Upper lobe of right lung (tissue), 1 donor: ENCODE measurements at places on chromosomes 5 and 9. TPM values are rescaled to one million over a fixed set of nuclear protein-coding genes. Genes with fewer than 3 reads are reported as not detected.

The TMED9 gene
- total RNA-seq = 133 TPM

The LAMC3 gene
- 28.5 TPM for total RNA-seq

The GARIN3 gene
- not detected for total RNA-seq

The LCN1 gene
- not detected for total RNA-seq

The VCAN gene
- total RNA-seq = 90.0 TPM

The OR1J2 gene
- total RNA-seq = not detected

The RAB3C gene
- total RNA-seq = 0.67 TPM

The RAI14 gene
- 79.6 TPM for total RNA-seq

DNA sequence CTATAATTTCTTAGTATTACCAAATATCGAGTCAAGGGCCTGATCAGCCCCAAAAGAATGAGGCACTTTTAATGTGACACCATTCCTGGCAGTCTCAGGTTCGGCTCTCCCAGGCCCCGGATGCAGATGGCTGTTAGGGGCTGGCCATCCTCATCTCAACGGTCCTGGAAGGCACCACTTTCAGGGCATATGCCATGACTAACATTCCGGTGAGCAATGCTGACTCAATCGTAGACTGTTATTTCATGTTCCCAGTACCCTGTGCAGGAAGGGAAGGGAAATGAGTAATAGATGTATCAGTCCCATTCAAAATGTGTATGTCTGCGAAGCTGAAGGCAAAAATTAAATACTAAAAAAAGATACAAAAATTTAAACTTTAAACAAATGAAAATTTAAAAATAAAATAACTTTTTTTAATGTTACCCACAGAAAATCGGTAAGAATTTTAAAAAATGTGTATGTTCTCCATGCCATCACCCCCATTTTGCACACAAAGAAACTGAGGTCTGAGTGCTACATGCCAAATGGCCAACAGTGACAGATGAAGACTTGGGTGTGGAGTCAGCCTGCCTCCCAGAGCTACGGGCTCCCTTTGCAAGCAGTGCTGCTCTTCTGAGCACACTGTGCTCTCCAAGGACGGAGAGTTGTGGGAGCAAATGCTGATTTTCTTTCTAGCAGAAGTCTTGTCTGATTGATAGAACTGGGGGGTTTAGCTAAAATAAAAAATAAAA is 79.0 kb downstream of the GLDC start:
- H3K4me3 ChIP-seq = no peak overlapping the region
- no peak overlapping the region for H3K27ac ChIP-seq
- no peaks in the 10 kb centered on the region for H3K27me3 ChIP-seq
- H3K36me3 ChIP-seq = no peaks in the 10 kb centered on the region

DNA sequence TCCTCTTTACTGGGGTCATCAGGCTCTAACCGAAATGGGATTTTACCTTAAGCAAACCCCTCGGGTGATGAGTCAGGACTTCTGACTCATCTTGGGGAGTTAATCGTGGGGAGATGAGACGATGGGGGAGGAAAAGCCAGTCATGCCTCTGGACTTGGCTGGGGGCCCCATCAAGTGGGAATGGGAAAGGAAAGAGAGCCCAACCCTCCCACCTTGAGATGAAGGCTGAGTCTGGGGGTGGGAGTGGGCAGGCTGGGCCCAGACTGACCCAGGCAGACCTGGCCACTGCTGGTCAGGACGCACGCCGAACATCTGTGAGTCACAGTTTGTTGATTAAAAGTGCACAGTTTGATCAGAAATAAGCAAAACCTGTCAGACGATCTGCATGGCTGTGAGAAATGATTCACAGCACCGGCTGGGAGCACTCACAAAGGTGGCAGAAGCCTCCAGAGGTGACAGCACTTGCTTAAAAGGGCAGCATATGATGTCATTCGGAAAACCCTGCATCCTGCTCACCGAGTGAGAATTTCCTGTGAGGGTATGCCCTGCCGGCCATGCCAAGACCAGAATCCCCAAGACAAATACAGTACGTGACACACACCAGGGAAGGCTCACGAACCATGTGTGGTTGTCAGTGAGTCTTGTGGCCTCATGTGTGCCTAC is 50.0 kb upstream of the SLC25A51 start:
- H3K27me3 ChIP-seq = no peaks in the 10 kb centered on the region
- peak overlapping the region; percentile 1 for H3K27ac ChIP-seq
- no peak overlapping the region for H3K4me3 ChIP-seq
- peaks cover 6% of the 10 kb centered on the region for H3K4me1 ChIP-seq
- no peak for DNase-seq

GRCh38 chr9:7273575-7273974 is 515.8 kb downstream of the KDM4C start:
- H3K4me3 ChIP-seq = no peak overlapping the region
- H3K27ac ChIP-seq = no peak overlapping the region
- no peaks in the 10 kb centered on the region for H3K36me3 ChIP-seq

- DNase-seq = no peak
- no peak overlapping the region for H3K4me3 ChIP-seq
- H3K27ac ChIP-seq = no peak overlapping the region
- H3K27me3 ChIP-seq = no peaks in the 10 kb centered on the region
- no peaks in the 10 kb centered on the region for H3K4me1 ChIP-seq
These were observed 541.4 kb downstream of the PRELID2 start for GRCh38 chr5:145293716-145294115.

GRCh38 chr5:32522429-32523143 is 62.8 kb upstream of the SUB1 start:
- H3K27ac ChIP-seq = no peak overlapping the region
- peak; percentile 75 for DNase-seq
- no peak overlapping the region for H3K4me3 ChIP-seq
- no peaks in the 10 kb centered on the region for H3K36me3 ChIP-seq
- H3K27me3 ChIP-seq = no peaks in the 10 kb centered on the region

DNA sequence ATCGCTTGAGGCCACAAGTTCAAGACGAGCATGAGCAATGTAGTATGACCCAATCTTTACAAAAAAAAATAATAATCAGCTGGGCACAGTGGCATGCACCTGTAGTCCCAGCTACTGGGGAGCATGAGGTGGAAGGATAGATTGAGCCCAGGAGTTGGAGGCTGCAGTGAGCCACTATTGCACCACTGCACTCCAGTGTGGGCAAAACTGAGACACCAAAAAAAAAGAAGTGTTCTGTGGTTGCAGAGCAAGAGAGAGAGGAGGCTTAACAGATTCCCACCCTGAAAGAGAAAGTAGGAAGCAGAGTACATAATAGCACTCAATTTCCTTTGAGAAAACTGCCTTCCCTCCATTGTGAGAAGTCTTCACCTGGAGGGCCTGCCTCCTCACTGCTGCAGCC is 52.6 kb downstream of the ALDH7A1 start:
- DNase-seq = no peak
- H3K36me3 ChIP-seq = peaks cover 20% of the 10 kb centered on the region
- no peaks in the 10 kb centered on the region for H3K4me1 ChIP-seq
- H3K27ac ChIP-seq = no peak overlapping the region
- no peak overlapping the region for H3K4me3 ChIP-seq

GRCh38 chr5:151427258-151427657 is 20.1 kb upstream of the SLC36A1 start:
- no peaks in the 10 kb centered on the region for H3K4me1 ChIP-seq
- no peak overlapping the region for H3K27ac ChIP-seq
- no peak overlapping the region for H3K4me3 ChIP-seq
- H3K27me3 ChIP-seq = peaks cover 5% of the 10 kb centered on the region
- H3K36me3 ChIP-seq = no peaks in the 10 kb centered on the region

DNA sequence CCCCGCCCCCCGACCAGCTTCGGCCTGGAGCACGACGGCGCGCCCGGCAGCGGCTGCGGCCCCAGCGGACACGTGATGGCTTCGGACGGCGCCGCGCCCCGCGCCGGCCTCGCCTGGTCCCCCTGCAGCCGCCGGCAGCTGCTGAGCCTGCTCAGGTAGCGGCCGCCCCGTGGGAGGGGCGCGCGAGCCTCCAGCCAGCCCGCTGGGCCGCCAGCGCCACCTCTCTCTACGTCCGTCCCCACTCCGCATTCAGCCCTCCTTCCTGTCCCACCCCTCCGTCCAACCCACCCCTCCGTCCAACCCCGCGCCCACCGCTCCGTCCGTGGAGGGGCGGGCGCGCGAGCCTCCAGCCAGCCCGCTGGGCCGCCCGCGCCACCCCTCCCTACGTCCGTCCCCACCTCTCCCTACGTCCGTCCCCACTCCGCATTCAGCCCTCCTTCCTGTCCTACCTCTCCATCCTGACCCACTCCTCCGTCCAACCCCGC is 6.5 kb downstream of the ADAMTS13 start:
- H3K4me3 ChIP-seq = peak overlapping the region; percentile 21
- H3K27me3 ChIP-seq = peaks cover 29% of the 10 kb centered on the region
- no peaks in the 10 kb centered on the region for H3K36me3 ChIP-seq
- H3K27ac ChIP-seq = no peak overlapping the region
- H3K4me1 ChIP-seq = peaks cover 3% of the 10 kb centered on the region
- DNase-seq = no peak

DNA sequence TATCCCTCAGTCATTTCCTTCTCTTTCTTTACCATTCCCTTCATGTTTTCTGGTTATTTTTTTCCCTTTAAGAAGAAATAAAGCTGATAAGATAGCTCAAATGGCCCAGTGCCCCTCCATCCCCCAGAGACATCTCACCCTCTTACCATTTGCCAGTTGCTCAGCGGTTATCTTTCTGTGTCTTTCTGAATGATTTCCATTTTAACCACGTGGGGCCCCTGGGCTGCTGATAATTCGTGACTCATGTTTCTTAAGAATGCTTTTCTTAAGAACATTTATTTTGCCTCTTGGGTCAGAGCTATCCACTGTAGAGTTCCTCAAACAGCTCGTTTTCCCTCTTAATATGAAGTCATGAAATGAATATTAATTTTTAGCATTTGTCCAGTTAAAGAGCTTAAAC is 147.8 kb downstream of the MAST4 start:
- DNase-seq = no peak
- H3K27me3 ChIP-seq = no peaks in the 10 kb centered on the region

DNA sequence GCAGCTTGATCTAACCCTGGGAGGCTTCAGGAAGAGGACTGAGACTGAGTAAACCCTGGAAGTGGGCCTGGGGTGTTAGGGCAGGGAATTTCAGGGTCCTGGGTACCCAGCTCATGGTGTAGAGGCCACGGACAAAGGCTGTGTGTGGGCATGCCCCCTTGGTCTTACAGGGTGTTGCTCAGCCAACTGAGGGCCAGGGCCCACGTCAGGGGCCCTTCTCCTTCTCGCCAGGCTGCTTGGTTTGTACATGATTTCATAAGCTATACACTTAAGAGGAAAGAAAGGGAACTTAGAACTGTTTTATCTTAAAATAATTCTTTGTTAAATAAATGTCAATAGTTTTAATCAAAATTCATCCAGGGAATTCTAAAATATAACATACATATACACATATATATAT is 95.4 kb downstream of the TLE4 start:
- no peak overlapping the region for H3K27ac ChIP-seq
- no peak overlapping the region for H3K4me3 ChIP-seq
- H3K36me3 ChIP-seq = no peaks in the 10 kb centered on the region
- no peak for DNase-seq
- no peaks in the 10 kb centered on the region for H3K27me3 ChIP-seq
- H3K4me1 ChIP-seq = peaks cover 11% of the 10 kb centered on the region

DNA sequence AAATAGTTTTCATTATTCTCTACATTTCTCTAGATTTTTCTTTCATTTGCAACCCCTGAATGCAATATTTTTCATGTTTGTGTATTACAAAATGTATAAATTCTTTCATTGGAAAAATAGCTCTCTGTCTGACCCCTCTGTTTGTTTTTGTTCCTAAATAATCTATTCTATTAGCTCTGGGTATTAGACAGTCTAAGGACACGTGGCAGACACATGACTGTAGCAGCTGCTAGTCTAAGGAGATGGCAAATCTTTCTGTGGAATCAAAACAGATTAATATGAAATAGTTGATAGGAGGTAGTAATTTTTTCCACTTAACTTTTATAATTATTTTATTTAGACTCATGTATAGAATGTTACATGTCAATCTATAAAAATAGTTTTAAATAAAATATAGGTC is 21.4 kb upstream of the SPATA9 start:
- H3K4me3 ChIP-seq = no peak overlapping the region
- no peaks in the 10 kb centered on the region for H3K36me3 ChIP-seq
- no peak overlapping the region for H3K27ac ChIP-seq
- no peak for DNase-seq

- no peaks in the 10 kb centered on the region for H3K36me3 ChIP-seq
- DNase-seq = no peak
- H3K4me1 ChIP-seq = peaks cover 8% of the 10 kb centered on the region
These were observed 27.8 kb upstream of the ARAP3 start for GRCh38 chr5:141709699-141710267.

- no peaks in the 10 kb centered on the region for H3K27me3 ChIP-seq
- H3K4me1 ChIP-seq = no peaks in the 10 kb centered on the region
- H3K36me3 ChIP-seq = no peaks in the 10 kb centered on the region
- H3K27ac ChIP-seq = no peak overlapping the region
- no peak overlapping the region for H3K4me3 ChIP-seq
- DNase-seq = no peak
These were observed 257.2 kb downstream of the KCTD16 start for GRCh38 chr5:144427866-144428265.

- no peaks in the 10 kb centered on the region for H3K27me3 ChIP-seq
- H3K36me3 ChIP-seq = no peaks in the 10 kb centered on the region
- no peak overlapping the region for H3K27ac ChIP-seq
- no peak for DNase-seq
- H3K4me3 ChIP-seq = no peak overlapping the region
These were observed 271.1 kb upstream of the RPS23 start for GRCh38 chr5:82549263-82549662.

- no peak overlapping the region for H3K4me3 ChIP-seq
- peaks cover 43% of the 10 kb centered on the region for H3K4me1 ChIP-seq
- H3K27ac ChIP-seq = no peak overlapping the region
- H3K36me3 ChIP-seq = peaks cover 19% of the 10 kb centered on the region
- no peaks in the 10 kb centered on the region for H3K27me3 ChIP-seq
These were observed 22.1 kb downstream of the PCDHGC5 start for GRCh38 chr5:141510850-141511601.

GRCh38 chr5:74085186-74085585 is 459.2 kb downstream of the ARHGEF28 start:
- no peak for DNase-seq
- no peak overlapping the region for H3K4me3 ChIP-seq
- no peaks in the 10 kb centered on the region for H3K27me3 ChIP-seq
- no peak overlapping the region for H3K27ac ChIP-seq

DNA sequence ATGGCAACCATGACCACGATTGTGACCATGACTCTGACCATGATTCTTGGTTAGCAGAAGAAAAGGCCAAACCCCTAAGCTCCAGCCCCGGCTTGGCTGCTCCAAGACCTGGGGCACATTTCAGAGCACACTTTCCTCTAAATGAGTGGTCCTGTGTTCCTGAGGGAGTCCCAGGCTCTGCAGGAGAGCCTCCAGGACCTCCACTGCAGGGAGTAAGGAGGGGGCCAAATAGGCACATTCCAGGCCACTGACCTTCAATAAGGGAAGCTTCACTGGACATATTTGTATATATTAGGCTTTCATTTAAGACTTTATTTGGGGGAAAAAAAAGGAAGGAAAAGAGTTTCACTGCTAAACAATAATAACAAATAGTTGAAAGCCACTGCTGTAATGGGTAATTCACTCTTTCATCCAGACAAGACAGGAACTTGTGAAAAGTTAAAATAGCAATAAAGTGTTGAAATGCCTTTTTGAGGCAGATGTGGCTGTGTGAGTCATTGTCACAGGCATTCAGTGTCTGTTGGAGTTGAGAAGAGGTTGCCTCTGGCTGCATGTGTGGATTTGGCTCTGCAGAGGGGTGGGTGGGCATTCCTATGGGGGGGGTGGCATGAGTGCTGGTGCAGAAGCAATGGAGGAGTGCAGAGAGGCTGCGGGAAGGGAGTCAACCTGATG is 63.9 kb upstream of the TGFBR1 start:
- peaks cover 12% of the 10 kb centered on the region for H3K4me1 ChIP-seq
- no peak overlapping the region for H3K4me3 ChIP-seq
- DNase-seq = no peak
- peak overlapping the region; percentile 48 for H3K27ac ChIP-seq

GRCh38 chr9:74006935-74007334 is 490.2 kb upstream of the RORB start:
- H3K4me1 ChIP-seq = no peaks in the 10 kb centered on the region
- H3K4me3 ChIP-seq = no peak overlapping the region
- no peaks in the 10 kb centered on the region for H3K27me3 ChIP-seq
- H3K27ac ChIP-seq = no peak overlapping the region
